Right ventricle myocardium inferior (tissue), 1 donor: ENCODE measurements at places on chromosomes 6 and 20. TPM values are rescaled to one million over a fixed set of nuclear protein-coding genes. Genes with fewer than 3 reads are reported as not detected.
A peak's percentile ranks its signal among the peaks of the same experiment; 100 is the strongest.

DNA sequence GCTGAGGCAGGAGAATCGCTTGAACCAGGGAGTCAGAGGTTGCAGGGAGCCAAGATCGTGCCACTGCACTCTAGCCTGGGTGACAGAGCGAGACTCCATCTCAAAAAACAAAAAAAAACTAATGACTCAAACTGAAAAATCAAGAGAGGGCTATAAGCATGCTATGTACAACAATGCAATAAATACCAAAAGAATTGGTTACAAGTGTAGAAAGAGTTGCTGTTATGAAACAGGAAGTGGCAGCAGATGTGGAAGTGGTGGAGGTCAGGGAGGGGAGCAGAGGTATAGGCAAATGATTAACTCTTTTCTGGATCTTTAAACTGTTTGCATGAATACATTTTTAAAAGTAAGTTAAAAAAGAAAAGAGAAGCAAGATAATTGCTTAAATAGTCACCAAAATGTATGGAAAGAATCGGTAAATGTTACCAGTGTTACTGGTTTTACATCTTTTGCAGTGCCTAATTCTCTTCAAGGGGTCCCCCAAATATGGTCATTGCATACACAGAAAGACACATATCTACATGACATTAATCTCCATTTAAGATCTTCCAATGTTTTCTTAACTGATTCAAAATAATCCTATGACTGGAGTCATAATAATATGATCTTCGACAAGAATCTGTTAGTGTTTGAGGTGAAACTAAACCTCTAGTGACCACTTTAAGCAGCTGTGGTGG, 15.0 kb downstream of the CALHM6 start:
- DNase-seq, result no peak

- DNase-seq, result peak; percentile 79
Observed at GRCh38 chr6:17600527-17601385, 654 bp downstream of the FAM8A1 start.

DNA sequence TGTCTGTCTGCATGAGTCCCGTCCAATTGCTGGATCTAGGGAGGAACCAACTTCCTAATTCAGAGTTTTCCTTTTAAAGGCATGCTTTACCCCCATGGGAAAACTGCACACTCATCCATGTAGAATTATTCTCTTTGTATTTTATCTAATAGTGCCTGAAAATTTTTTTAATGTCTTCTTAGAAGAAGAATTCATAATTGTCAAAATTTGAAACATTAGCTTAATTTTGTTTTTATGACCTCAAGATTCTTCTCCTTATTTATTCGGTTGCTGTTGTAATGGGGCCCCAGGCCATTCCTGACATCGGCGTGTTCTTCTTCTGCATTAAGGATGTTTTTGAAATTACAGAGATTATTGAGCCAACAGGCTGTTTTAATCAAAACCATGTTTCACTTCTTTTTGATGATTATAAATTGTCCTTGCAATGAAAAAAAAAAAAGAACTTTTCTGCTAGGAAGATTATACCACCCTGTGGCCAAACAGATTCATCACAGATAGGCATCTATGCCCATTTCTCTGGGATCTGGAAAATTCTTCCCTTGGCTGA, 100.3 kb downstream of the ZNF217 start:
- DNase-seq, result no peak

MEP1A gene
- total RNA-seq, result not detected
